ENCODE measurements at places on chromosomes 11 and 22.
A peak's percentile ranks its signal among the peaks of the same experiment; 100 is the strongest.

- no peak for DNase-seq
These were observed 39.0 kb upstream of the MMP20 start for GRCh38 chr11:102664001-102664752.

DNA sequence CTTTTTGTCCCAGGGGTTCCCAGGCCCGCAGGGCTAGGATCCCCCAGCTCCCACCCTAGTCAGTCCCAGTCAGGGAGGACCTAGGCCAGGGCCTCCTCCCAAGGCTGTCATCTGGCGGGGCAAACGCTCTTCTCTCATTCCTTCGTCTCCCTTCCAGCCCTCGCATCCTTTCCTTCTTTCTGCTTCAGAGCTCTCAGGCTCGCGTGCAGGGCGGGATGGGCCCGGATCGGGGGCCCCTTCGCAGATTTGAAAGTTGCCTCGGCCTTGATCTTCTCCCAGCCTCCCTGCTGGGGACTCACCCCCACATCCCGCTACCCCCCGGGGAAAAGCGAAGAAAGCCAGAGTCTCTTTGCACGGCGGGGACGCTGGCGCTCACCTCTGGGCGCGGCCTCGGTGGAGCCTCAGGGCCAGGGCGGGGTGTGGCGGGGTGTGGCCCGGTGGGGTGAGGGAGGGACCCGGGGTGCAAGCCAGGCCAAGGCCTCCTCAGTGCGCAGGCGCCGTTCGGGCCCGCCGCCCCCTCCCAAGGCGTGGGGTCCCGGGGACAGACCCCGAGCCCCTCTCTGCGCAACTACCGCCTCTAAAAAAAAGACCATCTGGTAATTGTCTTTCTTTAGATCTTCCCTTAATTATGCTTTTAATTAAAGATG is 14.8 kb upstream of the PAX6 start:
- DNase-seq, result no peak

GRCh38 chr11:84819537-84819936 is 807.6 kb downstream of the DLG2 start:
- DNase-seq, result no peak

- DNase-seq, result peak; percentile 32
These were observed 9.6 kb downstream of the ADM start for GRCh38 chr11:10314199-10315072.

DNA sequence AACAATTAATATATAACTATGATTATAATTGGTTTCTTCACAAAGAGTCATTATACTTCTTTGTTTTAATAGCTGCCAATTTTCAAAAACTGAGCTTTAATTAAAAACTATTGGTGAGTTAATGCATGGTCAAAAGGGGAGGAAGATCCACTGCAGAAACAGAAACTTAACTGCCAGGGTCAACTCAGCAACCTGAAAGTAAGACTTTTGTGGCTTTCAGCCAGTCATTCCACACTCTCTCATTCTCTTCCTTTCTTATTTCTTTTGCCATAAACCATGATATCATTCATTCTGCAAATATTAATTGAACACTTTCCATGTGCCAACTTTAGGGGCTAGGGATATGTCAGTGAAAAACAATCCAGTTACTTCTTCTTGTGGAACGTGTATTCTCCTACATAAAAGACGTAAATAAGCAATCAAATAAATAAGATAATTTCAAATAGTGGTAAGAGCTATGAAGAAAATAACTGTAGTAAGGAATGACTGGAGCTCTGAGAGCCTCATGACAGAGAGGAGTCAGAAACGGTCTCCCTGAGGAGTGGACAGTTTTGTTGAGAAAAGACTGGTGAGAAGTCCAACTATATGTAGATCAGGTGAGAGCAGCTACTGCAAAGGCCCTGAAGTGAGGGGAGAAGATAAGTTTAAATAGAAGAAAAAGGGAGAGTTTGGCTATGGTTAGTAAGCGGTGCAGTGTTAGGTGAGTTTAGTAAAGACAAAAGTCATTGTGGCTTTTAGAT is 130.5 kb downstream of the GRIA4 start:
- no peak for DNase-seq

GRCh38 chr22:18110954-18111758 is 547 bp downstream of the TUBA8 start:
- DNase-seq, result no peak

GRCh38 chr11:46537537-46538295 is 56.1 kb downstream of the AMBRA1 start:
- DNase-seq, result peak; percentile 79

- no peak for DNase-seq
These were observed 30.9 kb downstream of the C11orf91 start for GRCh38 chr11:33669598-33670249.

DNA sequence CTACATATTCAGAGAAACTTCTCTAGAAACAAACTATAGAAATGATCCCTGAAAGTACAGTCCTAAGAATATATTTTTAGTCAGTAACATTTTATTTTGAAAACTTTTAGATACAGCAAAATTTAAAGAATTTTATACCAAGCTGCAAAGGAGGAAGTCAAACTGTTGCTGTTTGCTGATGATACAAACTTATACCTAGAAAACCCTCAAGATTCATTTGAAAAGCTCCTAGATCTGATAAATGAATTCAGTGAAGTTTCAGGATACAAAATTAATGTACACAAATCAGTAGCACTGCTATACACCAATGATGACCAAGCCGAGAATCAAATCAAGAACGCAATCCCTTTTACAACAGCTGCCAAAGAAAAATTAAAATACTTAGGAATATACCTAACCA is 10.1 kb downstream of the ZBTB44 start:
- DNase-seq, result no peak

DNA sequence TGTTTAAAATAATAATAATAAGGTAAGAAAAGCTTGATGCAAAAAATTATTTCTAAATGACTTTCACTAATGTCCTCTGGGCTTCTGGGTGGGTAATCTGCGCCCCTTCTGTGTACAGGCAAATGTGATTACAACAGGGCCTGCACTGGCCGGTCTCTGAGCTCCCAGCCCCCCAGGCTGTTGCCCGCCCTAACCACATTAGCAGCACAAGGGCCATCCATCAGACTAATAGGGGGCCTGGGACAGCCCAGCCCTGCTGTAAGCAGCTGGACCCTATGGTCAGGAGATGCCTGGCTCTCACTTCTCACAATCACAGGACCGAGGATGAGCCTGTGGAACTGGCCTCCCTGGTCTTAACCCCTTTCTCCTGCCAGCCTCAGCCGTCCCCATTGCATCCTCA is 388.4 kb downstream of the BUD13 start:
- no peak for DNase-seq

- DNase-seq, result no peak
These were observed 1134.1 kb downstream of the BRD1 start for GRCh38 chr22:48693377-48694135.

GRCh38 chr11:68014157-68014946 is 4.2 kb downstream of the ALDH3B1 start:
- DNase-seq, result no peak

Measured in CD4-positive, CD25-positive, alpha-beta regulatory T cell (primary cell).